CD4-positive, alpha-beta T cell (primary cell): ENCODE measurements at places on chromosomes 13 and 19.

DNA sequence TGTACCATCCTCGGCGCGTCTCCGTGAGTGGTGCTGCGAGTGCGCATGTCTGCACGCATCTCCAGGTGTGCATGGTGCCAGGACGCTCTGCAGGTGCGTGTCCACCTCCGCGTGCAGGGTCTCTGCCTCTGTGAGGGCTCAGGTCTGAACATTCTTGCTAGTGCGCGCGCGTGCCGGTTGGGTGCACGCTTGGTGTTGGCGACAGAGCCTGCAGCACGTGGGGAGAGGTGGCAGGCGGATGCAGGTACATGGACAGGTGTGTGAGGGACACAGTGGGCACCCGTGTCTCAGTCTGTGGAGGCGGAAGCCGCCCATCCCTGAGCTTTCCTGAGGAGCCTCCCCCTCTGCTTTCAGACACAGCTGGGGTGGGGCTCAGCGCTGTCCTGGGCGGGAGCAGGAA, 4.9 kb upstream of the OR10H2 start:
- no peaks in the 10 kb centered on the region for H3K36me3 ChIP-seq
- H3K27ac ChIP-seq = no peak overlapping the region
- no peak overlapping the region for H3K4me3 ChIP-seq
- DNase-seq = no peak

GRCh38 chr13:75174481-75174880, 307.5 kb downstream of the TBC1D4 start:
- H3K27ac ChIP-seq = no peak overlapping the region
- no peak for DNase-seq
- no peaks in the 10 kb centered on the region for H3K36me3 ChIP-seq
- no peak overlapping the region for H3K4me3 ChIP-seq
- H3K4me1 ChIP-seq = no peaks in the 10 kb centered on the region

- no peaks in the 10 kb centered on the region for H3K27me3 ChIP-seq
- DNase-seq = no peak
- H3K4me3 ChIP-seq = no peak overlapping the region
- no peak overlapping the region for H3K27ac ChIP-seq
- no peaks in the 10 kb centered on the region for H3K4me1 ChIP-seq
These were observed 8.7 kb downstream of the ZNF71 start for GRCh38 chr19:56603829-56604228.

GRCh38 chr19:1873524-1874473, 10.4 kb upstream of the KLF16 start:
- DNase-seq = no peak
- peaks cover 38% of the 10 kb centered on the region for H3K4me1 ChIP-seq
- peaks cover 28% of the 10 kb centered on the region for H3K36me3 ChIP-seq
- peak overlapping the region; percentile 93 for H3K27ac ChIP-seq

GRCh38 chr13:98533912-98534311, 43.0 kb downstream of the STK24 start:
- DNase-seq = no peak
- H3K4me1 ChIP-seq = peaks cover 91% of the 10 kb centered on the region
- H3K36me3 ChIP-seq = peaks cover 25% of the 10 kb centered on the region
- no peak overlapping the region for H3K4me3 ChIP-seq
- H3K27ac ChIP-seq = no peak overlapping the region
